Keratinocyte (primary cell): ENCODE measurements at places on chromosomes 6 and 20.

DNA sequence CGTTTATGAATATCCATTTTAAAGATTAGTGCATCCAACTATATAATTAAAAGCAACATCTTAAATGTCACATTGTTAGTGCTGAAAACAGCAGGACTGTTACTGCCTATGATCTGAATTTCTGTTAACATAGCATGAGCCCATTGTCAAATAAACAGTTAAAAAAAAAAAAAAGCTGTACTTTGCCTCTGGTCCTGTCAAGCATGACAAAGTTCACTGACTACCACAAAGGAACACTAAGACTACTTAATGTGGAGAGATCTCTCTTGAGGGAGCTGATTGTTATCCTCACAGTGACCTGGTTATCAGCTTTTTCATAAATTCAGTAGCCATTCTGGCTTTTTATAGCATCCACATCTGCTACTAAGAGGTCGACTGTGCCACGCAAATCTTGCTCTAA is 228.1 kb downstream of the TMEM200A start:
- no peak for DNase-seq

- DNase-seq: no peak
Observed at GRCh38 chr6:37994223-37994622, 174.7 kb downstream of the ZFAND3 start.

GRCh38 chr6:138161338-138162110 is at the start of gene ARFGEF3:
Gene ARFGEF3 (plus strand): TSS chr6:138161939. CDS start chr6:138162087, 148 bp downstream.
- DNase-seq: no peak

DNA sequence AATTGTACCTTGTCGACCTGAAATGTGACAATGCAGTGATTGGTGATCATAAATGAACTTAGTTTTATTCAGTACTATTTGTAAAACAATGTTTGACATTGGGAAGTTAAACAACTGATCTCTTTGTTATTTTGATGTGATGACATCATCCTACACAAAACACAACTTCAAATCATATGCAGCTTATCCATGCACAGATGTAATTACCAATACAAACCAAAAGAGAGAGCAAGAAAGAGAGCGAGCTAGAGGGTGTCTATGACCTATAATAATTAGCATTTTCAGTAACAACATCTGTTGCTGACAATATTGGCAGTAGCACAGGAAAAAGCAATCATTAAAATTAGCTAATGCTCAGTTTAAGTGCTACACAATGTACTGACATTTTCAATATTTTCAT is 320.9 kb downstream of the UTRN start:
- no peak for DNase-seq

DNA sequence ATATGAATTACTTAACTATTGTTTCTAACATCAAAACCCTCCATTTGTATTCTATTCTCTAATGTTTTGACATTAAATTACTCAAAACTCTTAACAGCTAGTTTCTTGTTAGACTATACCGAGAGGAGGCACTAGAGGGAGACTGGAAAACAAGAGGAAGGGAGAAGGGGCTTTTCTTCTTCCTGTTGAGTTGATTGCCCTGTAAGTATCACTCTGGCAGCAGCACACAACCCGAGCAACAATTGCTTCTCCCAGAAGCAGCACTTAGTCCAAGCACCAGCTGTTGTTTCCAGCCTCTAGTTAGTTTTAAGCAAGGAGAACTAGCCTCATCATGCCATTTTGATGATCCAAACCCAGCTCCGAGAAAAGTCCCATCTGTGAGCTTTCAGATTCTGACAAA is 603.8 kb downstream of the PRKN start:
- DNase-seq: no peak

GRCh38 chr6:13351271-13351670 is 22.9 kb upstream of the TBC1D7 start:
- no peak for DNase-seq

GRCh38 chr6:34169897-34170296 is 24.0 kb upstream of the GRM4 start:
- DNase-seq: no peak

DNA sequence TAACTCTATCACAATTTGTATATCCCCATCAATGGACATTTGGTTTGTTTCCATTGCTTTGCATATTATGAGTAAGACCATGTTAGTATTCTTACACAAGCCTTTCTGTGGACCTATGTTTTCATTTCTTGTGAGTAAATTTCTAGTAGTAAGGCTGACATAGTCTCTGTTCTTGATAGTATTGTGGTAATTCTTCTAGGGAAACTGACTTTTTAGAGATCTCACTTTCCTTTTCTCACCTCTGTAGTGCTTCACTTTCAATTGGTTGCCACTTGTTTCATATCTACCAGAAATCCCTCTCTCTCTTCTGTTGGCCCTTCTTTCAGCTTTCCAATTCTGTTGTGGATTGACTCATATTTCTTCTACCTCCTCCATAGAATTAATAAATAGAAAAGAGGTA is 8.5 kb downstream of the ISM1 start:
- no peak for DNase-seq

DNA sequence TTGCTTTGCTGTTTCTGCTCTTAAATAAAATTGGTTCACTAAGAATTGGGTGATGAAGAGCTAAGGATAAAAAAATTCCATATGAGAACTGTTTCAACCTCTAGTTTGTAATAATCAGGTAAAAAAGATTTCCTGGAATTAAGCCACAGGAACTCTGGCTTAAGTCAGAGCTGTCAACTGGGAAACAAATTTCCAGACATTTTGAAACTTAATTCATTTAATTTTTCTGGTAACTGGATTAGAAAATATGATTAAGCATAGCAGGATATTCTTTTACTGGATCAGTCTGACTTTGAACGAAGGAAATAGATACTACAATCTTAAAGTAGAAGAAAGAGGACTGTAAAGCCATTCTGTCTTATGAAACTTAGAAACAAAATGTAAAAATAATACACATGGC is 1.3 kb upstream of the VIP start:
- no peak for DNase-seq

DNA sequence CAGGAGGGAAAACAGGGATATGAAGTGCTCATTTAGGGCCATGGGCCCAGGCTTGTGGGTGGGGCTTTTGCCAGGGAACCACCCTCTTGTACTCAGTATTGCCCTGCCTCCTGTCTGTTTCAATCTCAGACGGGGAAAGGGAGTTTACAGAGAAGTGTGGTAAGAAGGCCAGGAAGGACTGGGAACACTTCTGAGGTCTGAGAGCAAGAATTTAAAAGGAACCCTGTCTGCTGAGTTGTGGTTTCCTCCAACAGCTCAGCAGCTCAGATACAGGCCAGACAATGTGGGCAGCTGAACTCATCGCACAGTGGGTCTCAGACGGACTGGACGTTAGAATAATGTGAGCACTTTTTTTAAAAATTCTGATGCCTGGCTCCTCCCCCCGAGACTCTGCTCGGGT is 354.1 kb upstream of the ARID1B start:
- no peak for DNase-seq

GRCh38 chr6:85130743-85131142 is 319.1 kb upstream of the NT5E start:
- no peak for DNase-seq

DNA sequence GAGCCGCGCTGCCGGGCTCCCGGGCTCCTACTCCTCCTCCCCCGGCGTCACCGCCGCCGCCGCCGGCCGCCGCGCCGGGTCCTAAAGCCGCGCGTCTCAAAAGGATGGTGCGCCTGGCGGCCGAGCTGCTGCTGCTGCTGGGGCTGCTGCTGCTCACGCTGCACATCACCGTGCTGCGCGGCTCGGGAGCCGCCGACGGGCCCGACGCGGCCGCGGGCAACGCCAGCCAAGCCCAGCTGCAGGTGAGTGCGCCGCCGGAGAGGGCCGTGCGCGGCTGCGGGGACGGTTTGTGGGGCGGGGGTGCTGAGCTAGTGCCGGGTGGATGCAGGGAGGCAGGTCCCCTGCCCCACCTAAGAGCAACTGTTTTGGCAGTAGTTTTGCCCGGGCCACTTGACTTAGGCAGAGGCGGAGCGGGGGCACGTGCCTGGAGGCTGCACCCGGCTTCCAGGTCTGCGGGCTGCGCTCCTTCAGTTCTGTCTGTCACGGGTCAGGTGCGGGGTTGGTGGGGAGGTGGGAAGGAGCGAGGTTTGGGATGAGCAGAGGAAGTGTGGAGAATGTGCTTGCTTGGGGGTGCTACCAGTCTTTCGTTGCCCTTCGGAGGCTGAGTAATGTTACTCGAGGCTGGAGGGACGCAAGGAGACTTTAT is 722 bp downstream of the ISM1 start:
- no peak for DNase-seq

DNA sequence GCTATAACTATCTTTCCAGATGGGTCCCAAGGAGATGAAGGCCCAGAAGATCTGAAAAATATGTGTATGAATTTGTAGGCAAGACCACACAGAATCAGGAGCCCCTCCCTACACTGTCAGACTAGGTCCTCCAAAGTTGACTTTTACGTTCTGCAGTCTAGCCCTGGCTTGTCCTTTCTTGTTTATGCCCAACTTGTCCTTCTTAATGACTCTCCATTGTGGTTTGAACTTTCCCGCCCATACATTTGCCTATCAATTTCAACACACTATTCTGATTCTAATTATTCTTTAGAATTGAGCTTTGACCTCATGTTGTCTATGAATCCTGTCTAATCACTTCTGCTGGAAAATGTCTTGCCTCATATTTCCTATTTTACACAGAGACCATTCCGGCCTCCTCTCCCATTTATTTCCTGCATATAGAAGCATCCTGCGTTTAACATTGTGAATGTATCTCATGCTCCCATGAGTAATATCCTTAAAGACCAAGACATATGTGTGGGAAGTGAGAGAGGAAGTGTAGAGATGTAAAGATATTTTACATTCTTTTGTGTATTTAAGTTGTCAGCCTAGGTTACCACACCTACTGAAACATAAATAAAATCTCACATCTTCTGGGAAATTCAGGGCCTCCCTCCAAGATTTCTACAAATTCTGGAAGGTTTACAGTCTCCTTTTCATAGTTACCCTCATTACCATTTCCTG is 348.3 kb downstream of the BCKDHB start:
- DNase-seq: no peak

DNA sequence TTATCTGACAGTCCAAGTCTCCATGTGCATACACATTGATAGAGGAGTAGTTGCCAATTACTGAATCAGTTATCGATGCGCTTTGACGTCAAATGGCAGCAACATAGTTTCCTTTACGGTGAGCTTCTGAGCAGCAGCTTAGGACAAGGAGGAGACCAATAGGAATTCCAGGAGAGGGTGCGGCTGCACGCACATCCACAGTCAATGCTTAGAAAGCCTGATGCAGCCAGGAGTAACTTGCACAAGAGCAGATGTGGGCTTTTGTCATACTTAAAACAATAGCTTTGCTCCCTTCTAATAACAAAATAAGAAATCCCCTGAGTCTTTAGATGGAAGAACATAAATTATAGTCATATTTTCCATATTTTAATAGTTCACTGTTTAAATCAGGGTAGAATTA is 442.1 kb downstream of the BCKDHB start:
- DNase-seq: peak; percentile 23

GRCh38 chr6:3284436-3284876 is 25.7 kb downstream of the PSMG4 start:
- DNase-seq: no peak

DNA sequence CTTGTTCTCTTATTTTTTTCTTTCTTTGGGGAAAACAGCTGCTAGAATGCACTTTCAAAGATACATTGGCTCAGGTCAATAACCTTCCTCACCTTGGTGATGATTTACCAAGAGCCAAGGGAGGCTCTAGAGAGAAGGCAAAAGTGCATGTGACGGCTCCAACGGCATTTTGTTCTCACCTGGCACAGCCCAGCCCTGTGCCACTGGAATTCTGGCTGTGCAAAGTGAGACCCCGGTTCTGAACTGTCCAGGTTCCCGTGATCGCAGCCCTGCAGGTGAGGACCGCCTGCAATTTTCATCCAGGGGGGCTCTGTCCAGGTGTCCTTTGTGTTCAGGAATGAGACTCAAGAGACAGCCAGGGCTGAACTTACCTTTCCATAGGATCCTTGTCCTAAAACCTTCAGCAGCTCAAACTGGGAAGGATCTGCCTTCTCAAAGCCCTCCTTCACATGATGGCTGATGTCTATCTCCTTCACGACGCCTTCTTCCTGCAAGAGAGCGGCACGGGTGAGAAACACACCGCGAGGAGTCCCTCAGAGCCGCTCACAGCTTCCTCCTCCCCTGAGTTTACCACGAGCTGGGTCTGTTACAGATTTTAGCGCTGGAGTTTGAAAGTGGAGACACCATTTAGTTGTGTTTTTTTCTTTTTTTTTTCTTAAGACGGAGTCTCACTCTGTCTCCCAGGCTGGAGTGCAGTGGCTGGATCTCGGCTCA is 48.0 kb downstream of the RAMACL start:
- DNase-seq: no peak

GRCh38 chr20:49812507-49813304 is at the start of gene SLC9A8:
Gene SLC9A8 (plus strand): TSS chr20:49812828. CDS start chr20:49812923, 95 bp downstream.
- DNase-seq: peak; percentile 25

DNA sequence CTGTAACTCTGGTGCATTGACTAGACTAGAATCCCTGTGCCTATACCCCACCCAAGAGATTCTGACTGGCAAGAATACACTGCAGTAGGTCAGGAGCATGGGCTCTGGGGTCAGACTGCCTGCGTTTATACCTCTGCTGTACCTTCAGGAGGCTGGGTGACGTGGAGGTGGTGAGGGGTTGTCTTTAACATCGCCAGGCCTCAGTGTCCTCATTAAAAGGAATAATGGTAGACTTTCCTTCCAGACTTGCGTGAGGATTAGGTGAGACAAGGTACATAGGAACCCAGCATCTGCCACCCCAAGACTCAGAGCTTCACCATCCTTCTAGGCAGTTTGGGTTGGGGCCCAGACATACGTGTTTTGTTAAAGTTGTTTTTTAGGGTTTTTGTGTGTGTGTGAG is 44.3 kb downstream of the TM9SF4 start:
- no peak for DNase-seq

DNA sequence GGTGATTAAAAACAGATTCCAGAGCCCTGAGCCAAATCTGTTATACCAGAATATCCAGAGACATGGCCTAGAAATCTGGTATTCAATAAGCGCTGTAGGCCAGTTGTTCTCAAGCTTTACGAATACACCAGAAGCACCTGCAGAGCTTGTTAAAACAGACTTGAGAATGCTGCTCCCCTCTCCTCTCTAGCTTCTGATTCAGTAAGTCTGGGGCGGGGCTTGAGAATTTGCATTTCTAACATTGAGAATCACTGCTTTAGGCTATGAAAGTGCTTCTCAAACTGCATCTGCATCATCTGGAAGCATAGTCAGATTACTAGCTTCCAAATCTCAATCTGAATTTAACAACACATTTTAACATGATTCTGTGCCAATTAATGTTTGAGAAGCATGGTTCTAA is 20.5 kb upstream of the MAN1A1 start:
- DNase-seq: no peak

GRCh38 chr6:32212076-32212760 is 11.6 kb downstream of the NOTCH4 start:
- no peak for DNase-seq

DNA sequence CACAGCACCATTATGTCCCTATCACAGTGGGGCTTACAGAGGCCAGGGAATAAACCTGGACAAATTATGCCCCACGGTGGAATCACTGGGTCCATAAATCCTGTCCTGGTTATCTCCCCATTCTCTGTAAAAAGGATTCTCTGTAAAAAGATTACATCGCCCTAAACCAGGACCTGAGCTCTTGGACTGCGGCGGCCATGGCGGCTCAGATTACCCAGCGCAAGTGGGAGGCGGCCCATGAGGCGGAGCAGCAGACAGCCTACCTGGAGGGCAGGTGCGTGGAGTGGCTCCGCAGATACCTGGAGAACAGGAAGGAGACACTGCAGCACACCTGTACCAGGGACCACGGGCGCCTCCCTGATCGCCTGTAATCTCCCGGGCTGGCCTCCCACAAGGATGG is 8.4 kb upstream of the HLA-A start:
- no peak for DNase-seq

GRCh38 chr6:110341067-110341466 is 17.1 kb downstream of the METTL24 start:
- no peak for DNase-seq
